ENCODE measurements at places on chromosomes 6 and 20.
A peak's percentile ranks its signal among the peaks of the same experiment; 100 is the strongest.

GRCh38 chr20:53974785-53975555 is 95.4 kb downstream of the BCAS1 start:
- no peak for DNase-seq

DNA sequence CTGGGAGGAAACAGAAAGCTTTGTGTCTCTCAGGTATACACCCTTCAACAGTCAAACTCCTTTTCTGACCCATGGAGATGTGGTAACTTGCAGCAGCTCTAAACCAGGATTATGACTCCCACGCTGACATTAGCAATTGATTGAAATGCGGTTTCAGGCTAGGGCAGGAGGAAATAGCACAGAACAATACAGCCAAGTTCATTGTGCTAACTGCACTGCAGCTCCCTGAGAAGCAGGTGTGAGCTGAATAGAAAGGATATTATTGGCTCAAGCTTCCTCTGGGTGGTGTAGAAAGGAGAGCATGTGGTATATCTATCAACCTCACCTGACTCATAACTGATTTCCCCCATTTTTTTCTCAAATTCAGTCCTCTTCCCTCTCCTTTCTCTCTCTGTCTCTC is 612.3 kb upstream of the BTBD3 start:
- no peak for DNase-seq

- DNase-seq = no peak
Observed at GRCh38 chr6:42113936-42114636, 28.3 kb downstream of the C6orf132 start.

DNA sequence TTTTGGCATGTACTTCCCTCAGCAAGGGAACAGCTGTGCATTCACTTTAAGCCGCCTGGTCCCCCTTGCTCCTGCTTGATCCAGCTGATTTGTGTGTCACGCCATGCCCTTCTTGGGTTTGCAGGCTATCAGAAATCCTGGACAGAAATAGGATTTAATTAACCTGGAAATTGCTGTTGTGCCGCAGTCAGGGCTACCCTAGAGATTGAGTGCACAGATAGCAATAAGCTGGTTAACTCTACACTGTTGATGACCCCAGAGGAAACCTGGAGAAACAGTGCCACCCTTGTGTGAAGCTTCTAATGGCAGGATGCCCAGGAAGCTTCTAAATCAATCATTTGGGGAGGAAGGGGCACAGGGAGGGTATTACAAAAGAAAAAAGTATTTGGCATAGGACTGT is 199.0 kb downstream of the JARID2 start:
- no peak for DNase-seq

- peak; percentile 66 for DNase-seq
Observed at GRCh38 chr20:13243826-13244376, 22.8 kb downstream of the ISM1 start.

GRCh38 chr6:80594461-80594860 is 488.0 kb downstream of the BCKDHB start:
- no peak for DNase-seq

GRCh38 chr6:36745283-36745682 is 47.7 kb downstream of the RAB44 start:
- DNase-seq = no peak

DNA sequence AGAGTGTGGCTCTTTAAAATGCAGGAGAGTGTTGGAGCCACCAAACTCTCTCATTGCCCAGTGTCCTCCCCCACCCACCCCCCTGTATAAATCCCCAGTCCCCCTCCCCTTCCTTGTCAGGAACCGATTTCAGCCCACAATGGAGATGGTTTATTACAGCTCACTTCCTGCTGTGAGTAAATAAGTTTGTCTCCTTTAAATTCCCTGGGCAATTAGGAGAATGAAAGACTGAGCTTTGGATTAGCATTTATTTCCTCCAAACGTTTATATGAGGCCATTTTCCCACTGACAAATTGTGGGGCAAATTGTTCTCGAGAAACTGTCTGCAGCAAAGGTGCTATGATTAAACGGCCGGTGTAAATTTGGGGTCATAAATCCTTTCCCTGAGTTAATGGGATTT is 128.8 kb downstream of the DHX35 start:
- no peak for DNase-seq

GRCh38 chr20:51959066-51959542 is 156.8 kb upstream of the SALL4 start:
- DNase-seq = no peak

DNA sequence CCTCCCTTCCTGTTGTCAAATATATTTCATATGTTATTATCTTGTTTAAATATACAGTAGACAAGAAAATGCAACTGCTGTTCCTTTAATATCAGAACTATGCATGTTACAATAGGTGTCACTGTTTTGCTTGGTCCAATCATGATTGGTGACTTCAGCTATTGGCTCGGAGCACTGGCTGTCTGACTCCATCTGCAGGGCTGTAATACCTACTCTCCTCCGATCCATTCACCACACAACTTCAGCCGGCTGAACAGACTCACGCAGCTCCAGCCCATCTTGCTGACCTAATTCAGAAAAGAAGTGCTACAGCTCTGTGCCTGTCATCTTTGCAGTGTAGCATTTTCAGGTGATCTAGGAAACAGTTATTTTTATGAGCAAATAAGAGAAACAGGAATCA is at the start of gene BTBD3:
BTBD3 (plus strand) TSS at position 231 of the 400 bp plus-strand sequence. CDS start 383 bp downstream, outside the sequence.
- DNase-seq = peak; percentile 52

GRCh38 chr6:25004357-25004756 is 68.6 kb upstream of the RIPOR2 start:
- no peak for DNase-seq

DNA sequence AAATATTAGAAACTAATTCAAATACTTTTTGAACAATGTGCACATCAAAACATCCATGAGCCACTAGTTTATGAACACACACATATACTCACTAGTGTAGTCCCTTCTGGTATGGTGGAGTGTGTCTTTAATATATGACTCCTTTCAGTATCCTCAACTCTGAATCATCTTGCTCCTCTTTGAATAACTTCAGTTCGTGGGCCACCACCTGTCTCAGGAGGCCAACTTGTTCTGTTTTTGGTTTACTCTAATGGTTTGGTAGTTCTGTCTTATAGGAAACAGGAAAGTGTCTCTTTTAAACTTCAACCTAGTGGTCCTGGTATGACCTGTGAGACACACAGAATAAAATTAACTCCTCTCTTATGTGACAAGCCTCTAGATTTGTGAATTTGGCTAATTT is 55.6 kb downstream of the ZNF292 start:
- no peak for DNase-seq

GRCh38 chr20:1863296-1863695 is 31.9 kb upstream of the SIRPA start:
- no peak for DNase-seq

- peak; percentile 71 for DNase-seq
Observed at GRCh38 chr6:31493875-31494694, 3.9 kb upstream of the MICB start.

- DNase-seq = no peak
Observed at GRCh38 chr6:69593706-69594105, 203.1 kb downstream of the LMBRD1 start.

- DNase-seq = peak; percentile 78
Observed at GRCh38 chr20:56414842-56415765, 3.0 kb downstream of the CASS4 start.

DNA sequence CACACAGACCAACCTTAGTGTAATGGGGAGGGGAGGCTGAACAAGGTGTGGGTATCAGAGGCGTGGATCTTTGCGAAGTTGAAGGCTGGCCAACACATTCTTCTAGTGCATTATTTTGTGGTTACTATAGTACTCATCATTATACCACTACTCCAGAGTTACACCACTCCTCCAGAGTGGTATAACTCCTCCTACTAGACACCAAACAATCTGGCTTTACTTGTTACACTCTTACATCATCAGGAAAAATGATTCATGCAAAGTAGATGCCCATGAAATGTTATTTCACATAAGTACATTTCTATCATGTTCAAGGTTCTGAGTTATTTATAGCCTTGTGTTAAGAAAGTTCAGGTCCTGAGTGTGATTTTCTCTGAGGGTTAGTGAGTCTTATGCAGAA is 443.1 kb upstream of the OPRM1 start:
- peak; percentile 1 for DNase-seq

DNA sequence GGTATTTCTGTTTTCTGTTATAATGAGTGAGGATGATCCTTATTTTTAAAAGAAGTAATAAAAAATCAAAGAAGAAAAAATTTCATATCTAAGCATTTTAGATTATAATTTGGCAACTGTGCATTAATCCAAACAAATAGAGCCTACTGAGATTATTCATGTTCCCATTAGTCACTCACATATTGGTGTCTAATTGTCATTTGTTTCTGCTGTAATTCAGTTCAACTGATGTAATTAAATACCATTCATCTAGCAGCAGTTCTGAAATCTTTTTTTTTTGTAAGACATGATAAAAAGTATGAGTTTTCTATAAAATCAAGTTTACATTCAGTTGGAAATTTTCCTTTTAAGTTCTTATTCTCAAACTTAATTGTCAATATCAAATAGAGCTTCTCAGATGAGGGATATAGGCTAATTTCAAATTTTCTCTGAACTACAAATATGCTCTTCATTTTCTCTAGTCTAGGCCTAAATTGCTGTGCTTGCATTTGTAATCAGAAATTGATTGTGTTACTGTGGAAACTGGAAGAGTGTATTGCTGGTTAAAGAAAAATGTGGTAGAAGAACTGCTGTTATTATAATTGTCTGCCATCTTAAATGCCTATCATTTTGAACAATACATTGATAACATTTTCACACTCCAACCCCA is 23.6 kb downstream of the PACRG start:
- DNase-seq = no peak

DNA sequence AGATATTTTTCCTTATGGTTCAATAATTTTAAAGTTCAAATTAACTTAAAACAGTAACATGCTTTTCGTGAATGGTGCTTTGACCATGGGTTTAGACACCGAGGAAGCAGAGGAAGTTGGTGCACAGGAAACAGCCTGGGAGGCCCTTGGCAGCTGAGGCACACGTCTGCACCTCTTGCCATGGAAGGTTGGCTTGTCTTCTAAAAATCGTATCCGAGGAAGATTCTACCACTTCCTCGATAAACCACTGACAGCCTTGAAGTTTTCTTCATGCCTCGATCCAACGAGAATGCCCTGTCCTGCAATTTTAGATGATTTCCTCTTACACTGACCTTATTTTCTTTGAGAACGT is 12.2 kb downstream of the DLL1 start:
- no peak for DNase-seq

- DNase-seq = no peak
Observed at GRCh38 chr20:38299963-38300362, 4.0 kb upstream of the BPI start.

GRCh38 chr6:130259557-130259956 is 36.8 kb upstream of the SAMD3 start:
- no peak for DNase-seq

DNA sequence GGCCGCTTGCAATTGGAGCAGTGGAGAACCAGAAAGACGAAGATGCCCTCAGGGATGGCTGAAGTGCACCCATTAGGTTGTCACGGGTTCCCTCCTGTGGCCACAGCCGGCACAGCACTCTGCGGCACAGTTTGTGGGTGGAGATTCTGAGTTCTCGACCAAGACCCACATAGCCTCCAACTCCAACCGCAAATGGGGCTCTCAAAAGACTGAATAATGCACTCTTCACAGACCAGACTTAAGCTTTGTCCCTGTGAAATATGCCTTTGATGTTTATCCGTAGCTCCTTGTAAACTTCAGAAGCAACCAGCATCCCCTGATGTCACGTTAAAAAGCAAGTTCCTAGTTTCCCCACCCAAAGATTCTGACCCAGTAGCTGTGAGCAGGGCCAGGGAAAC is 934 bp upstream of the CST9 start:
- DNase-seq = peak; percentile 57

GRCh38 chr6:130675072-130675471 is 152.1 kb upstream of the SMLR1 start:
- no peak for DNase-seq
